ENCODE measurements at places on chromosomes 3 and 15.

DNA sequence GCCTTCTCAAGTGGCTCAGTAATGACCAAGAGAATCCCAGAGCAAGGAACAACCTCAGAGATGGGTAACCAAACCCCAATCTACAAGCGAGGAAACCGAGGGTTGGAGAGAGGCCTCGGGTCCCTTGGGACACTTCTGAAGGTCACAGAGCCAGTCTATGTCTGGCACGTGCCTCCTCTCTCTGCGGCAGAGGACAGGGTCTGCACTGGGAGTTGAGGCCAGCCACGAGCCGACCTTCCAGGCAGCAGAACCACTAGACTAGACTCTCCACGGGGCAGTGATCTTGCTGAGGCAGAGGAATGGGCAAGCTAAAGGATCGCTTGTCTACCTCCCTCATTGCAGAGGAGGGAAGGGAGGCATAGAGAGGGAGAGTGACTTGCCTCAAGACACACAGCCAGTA, 100.6 kb upstream of the SMAD3 start:
- no peak for DNase-seq

DNA sequence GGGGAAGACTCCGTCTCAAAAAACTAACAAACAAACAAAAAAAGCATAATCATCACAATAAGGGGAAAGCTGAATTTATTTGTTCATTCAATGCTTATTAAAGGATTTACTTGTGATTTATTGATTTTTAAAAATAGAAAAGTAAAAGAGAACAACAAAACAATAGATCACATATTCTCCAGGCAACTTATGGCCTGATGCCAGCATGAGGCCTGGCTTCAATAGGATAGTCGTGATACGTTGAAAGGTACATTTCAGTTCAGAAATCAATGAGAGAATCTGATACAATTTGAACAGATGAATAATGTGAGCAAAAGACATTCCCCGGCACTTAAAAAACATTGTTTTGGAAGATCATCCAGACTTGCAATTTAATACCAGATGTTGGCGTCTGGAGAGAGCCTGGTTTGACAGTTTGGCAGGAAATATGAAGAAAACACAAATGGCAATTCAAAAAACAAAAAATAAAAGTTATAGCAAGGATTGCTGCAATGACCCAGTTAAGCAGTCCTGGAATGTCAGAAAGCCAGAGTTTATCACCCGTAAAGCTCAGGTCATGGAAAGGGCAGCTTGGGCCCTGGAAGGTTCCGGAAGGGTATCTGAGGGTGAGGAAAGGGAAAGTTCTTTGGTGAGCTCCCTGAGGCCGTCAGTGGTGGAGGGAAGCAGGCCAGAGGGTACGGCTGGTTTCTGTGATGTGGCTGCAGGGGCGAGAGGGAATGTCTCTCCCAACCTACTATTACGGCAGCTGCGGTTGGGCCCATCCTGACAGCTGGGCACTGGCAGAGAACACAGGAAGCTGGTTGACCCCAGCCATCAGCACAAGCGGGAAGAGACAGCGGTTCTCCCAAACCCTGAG, 230.2 kb upstream of the HES1 start:
- no peak for DNase-seq

- no peak for DNase-seq
These were observed 22.1 kb upstream of the CHRM5 start for GRCh38 chr15:33946152-33946551.

DNA sequence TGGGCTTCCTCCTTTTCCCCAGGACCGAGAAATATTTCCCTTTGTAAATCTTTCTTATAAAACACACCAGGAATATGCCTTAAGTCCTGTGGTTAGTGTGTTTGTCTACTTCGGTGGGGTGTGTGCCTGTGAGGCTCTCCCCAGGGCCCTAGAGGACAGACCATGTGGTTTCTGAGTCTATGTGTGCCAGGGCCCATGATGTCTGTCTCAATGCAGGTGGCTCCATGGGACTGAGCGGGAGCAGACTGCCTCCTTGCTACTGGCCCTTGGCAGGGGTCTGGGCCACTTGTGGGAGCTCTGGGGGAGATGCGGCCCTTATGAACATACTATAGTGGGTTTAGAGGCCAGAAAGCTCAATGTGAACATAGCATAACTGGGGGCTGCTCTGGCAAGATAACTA, 37.6 kb downstream of the SCN5A start:
- DNase-seq, result no peak

GRCh38 chr15:89174476-89174875, 46.9 kb downstream of the RLBP1 start:
- no peak for DNase-seq

DNA sequence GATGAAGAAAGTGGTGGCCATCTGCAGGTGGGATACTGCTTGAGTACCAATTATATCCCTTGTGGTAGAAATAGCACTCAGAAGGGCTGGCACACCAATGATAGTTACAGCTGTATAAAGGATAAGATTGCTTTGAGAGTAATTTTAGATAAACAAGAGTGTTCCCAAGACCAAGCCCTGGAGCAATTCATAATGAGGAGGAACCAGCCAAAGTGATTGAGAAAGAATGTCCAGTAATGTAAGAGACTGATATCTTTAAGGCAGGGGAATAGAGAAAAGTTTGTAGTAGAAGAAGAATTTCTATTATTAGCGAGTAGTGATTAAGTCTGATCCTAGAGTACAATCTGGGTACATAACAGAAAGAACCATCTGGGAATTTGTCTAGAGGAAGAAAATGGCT, 945.1 kb downstream of the OTOL1 start:
- DNase-seq, result no peak

DNA sequence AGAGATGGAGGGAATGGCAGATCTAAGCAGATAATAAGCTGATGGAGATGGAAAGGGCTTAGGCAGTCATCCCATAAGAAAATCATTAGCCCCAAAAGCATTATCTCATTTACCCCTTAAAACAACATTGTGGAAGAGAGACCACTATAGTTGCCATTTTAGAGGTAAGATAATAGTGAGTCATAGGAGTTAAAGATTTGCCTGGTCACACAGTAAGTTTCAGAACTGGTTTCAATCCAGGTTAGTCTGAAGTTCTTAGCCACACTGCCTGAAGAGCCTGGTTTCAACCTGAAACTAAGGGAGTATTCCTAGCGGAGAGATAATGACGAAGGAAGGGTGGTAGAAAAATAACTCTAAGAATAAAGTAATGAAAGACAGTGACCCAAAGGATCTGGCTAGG, 13.0 kb upstream of the UBR1 start:
- no peak for DNase-seq

GRCh38 chr3:44323341-44323955, 15.1 kb upstream of the TCAIM start:
- DNase-seq, result peak; percentile 36

GRCh38 chr3:135982404-135982761, 16.9 kb downstream of the PPP2R3A start:
- no peak for DNase-seq

DNA sequence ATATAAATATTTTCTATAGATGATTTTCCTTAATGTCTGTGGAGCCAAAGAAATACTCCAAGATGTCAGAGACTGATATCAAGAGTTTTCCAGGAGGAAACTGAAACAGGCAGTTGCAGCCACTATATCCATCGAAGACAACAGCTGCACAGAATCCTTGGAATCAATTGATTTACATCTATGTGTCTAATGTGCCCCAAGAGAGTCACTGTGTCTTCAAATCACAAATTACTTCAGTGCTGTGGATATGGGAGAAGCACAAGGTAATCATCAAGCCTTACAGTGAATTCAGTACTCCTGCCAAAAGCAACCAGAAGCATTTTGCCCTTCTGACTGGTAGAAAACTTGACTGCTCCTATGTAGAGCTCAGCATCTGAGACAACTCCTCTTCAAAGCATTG, 51.1 kb downstream of the CPNE4 start:
- no peak for DNase-seq

GRCh38 chr3:13025778-13026518, 47.3 kb downstream of the IQSEC1 start:
- no peak for DNase-seq
